DMS53 (cell line): ENCODE measurements at places on chromosomes 6 and 20.

DNA sequence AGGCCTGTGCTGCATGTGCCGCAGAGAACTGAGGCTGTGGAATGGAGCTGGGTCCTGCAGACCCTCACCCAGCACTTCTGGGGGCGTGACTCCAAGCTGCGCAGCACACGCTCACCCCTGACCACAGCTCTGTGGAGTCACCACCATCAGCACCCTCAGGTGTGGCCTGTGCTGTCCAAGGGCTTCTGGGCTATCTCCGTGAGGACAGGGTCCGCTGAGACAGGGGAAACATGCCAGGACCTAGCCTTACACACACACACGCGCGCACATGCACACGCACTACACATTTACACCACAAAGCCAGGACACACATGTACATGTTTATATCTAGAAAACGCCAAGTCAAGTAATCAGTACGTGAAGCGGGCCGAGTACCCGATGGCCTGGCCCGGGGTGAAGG, 26.8 kb upstream of the TCFL5 start:
- DNase-seq = no peak

- no peak for DNase-seq
Observed at GRCh38 chr20:22962567-22963439, 72.3 kb upstream of the SSTR4 start.

DNA sequence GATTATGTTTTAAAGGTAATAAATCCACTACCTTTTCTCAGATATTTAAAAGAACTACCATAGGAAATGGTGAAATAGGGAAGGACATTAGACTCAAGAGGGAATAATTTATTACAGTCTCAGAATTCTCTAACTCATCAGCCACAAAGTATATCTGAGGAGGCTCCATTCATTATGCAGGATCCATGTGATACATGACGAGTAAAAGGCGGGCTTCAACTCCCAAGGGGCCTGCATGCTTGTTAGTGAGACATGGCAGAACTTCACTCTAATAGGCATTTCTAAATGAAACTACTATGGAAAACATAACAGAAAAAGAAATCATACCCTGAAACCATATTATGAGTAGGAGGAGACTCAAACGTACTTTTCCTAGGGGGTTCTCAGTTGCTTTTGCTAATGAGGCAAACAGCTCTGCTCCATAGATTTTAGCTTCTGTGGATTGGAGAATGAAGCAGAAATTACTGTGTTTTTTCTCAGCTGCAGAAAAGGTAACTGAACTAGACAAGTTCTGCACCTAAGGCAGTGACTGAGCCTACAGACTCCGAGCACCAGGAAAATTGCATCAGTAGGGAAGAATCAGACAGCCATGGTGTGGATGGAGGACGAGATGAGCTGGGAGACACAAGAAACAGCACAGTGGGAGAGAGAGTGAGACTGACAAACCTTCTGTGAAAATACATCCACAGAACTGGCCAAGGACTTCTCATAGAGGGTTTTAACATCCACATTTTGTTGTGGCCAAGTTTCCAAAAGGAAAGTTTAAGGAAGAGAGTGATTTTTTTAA, 254.6 kb upstream of the PRDM1 start:
- no peak for DNase-seq

DNA sequence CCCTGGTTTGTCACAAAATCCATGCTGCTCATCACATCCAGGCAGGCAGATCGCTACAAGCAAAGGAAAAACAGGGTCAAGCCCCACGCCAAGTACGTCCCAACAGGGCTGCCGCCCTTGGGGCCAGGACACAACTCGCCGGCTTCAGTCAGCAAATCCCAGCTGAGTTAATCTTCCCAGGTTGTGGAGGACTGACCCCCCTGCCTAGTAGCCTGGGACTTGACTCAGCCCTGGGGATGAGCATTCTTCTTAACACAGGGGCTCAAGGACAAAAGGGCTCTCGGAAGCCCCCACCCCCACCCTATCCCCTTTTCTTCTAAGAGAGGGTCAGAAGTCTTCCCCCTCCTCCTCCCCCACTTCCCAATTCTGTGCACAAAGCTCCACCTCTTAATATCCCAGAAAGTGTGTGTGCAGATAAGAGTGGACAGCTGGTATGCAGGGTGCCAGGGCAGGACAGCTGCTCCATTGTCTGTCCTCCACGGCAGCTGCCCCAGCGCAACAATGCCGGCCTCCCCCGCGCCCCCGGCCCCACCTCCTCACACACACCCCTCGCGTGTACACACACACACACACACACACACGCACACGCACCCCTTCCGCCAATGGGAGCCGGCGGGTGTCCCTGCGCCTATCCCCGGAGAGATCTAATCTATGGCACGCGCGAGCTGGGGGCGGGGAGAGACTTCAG, 4.5 kb downstream of the DLL1 start:
- DNase-seq = peak; percentile 85

GRCh38 chr6:43367245-43367984, 2.0 kb downstream of the ZNF318 start:
- no peak for DNase-seq

- DNase-seq = peak; percentile 78
Observed at GRCh38 chr20:46253391-46253790, 54.9 kb downstream of the CDH22 start.

GRCh38 chr6:55958790-55959189, 83.4 kb upstream of the BMP5 start:
- no peak for DNase-seq
